ENCODE measurements at places on chromosomes 16 and 17.

DNA sequence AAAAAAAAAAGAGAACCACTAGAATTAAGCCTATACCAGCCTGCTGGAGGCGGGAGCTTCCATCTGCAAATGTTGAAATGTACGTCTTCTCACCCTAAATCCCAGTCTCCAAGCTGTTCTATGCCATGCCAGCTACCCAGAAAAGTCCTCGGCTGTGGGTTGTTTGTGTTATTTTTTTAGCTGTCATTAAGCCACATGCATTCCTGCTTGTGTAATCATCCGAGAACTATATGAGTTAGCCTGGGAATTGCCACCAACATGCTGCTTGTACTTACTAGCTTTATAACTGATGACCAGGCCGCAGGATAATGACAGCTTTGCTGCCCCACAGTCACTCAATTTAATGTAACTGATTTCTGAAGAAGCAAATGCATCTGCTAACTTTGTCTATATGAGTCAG is 313.9 kb upstream of the SALL1 start:
- DNase-seq, result no peak

DNA sequence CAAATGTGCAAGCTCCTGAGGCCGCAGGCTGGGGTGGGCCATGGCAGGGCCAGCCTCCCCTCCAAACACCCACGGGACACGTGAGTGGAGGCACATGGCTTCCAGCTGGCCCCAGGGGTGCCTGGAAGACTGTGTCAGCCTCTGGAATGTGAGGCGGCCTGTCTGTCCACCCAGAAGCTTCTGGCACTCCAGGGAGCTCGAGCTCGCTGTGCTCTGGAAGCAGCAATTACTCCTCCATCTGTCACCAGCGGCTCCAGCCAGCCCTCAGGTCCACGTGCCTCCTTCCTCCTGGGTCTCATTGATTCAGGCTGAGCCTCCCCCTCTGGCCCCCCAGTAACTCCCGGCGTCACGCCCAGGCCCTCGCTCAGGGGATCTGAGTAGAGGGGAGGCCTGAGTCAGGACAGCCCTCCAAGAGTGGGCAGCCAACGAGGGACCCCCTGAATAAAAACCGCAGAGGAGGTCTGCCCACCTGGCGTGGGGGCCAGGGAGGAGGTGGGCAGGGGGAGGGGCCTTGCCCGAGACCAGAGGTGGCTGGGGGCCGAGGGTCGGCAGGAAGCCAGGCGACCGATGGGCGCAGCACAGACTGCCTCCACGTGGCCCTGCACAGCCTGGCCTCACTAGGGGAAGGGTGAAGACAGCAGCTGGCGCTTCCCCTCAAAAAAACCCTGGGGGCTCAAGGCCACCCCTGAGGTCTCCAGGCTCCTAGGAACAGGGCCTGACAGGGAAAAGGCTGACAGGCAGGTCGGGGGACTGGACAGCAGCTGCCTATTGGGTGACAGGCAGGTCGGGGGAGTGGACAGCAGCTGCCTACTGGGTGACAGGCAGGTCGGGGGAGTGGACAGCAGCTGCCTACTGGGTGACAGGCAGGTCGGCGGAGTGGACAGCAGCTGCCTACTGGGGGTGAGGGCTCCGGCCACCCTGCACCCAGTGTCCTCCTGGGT is 11.9 kb downstream of the PIEZO1 start:
- no peak for DNase-seq

DNA sequence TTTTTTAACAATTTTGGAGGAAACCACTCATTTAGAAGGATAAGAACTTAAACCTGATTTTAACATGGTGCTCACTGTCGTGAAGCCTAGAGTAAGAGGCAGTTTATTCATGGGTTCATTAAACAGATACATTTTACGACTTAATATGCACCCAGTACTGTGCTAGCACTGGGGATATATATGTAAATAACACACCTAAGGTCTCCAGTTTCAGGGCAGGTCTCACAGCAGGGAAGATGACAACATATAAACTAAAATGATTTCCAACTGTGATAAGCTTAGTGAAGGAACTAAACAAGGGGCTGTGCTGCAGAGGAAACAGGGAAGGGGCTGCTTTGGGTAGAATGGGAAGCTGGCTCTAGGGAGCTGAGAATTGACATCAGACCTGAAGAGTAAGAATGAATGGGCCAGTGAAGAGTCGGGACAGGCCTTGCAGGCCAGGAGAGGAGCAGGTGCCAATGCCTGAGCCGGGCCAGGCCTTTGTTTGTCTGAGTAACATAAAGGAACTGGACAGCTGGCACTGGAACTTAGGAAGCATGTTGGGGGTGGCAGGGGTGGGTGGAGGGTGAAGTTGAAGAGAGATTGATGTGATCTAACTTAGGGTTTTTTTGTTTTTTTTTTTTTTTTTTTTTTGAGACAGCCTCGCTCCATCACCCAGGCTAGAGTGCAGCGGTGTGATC is 12.1 kb downstream of the NT5M start:
- DNase-seq, result no peak

DNA sequence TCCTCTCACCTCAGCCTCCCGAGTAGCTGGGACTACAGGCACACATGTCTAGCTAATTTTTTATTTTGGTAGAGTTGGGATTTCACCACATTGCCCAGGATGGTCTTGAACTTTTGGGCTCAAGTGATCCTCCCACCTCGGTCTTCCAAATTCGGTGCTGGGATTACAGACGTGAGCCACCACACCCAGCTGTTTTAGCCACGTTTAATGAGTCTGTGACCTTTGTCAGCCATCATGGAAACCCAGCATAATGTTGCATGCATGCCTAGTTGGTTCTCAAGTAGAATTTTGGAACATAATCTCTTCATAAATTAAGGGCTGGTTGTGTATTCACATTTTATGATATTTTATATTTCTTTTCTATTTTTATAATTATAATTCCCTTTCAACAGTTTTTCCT is 42.0 kb downstream of the GOSR1 start:
- DNase-seq, result no peak

GRCh38 chr17:8066841-8067775 is 20.4 kb downstream of the ALOX12B start:
- DNase-seq, result no peak

DNA sequence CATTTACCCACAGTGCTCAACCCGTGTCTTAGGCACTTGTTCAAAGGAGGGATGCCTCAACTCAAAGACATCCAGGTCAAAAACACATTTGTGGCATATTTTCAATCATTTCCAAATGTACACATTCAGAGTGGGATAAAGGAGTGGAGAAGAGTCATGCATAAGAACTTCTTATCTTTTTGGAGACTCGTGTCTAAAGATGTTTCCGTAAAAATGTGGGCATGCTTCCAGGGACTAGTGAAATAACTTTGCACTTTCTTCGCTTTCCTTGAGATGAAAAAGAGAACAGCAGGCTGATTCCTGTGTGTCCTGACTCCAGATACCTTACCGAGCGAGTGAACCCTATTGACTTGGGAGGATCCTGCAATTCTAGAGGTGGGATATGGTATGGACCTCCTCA is 256.6 kb upstream of the KCNJ16 start:
- no peak for DNase-seq

DNA sequence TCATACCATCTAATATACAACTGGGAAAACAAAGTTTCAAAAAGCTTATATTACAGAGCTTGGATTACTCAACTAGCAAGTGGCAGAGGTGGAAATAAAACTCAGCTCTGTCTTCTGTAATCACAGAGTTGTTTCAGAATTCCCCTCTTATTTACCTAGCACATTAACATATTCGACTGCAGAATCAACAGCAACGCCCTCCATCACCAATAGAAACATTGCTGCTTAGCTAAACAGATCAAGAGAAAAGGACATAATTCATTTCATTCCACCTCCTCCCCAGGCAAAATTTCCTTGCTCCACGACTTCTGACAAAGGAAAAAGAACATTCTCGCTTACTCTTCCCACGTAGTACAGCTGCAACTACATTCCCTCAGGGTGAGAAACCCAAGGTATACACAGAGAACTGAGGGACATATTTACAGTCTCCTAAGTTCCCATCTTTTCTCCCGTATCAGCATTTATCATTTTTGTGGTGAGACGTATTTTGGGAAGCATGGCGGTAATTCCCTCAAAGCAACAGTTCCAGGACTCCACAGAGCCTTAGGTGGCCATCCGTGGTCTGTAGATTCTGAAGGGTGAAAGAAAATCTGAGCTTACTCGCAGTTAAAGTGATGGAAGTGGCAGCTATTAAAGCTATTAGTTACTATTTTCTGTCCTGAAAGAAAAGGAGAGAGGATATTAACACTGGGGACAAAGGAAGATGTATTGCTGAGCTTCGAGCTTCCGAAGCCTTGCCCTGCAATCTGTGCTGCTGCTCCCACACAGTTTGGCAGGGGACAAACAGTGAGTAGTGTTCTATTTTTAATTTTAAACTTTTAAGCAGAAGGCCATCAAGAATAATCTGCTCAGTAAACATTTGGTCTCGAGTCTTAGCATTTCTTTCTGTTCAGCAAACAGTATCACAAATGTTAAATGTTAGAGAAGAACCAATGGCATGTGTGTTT is 1296.2 kb downstream of the CDH8 start:
- DNase-seq, result no peak

- DNase-seq, result no peak
These were observed 52.7 kb downstream of the MEAK7 start for GRCh38 chr16:84451781-84452180.

- DNase-seq, result no peak
These were observed 43.2 kb upstream of the MRPS23 start for GRCh38 chr17:57892820-57893595.

GRCh38 chr16:70576431-70577255 is 53.0 kb downstream of the SF3B3 start:
- DNase-seq, result no peak

GRCh38 chr16:55323637-55324271 is at the start of gene IRX6:
Gene IRX6 (plus strand): TSS chr16:55324203. CDS start chr16:55325092, 889 bp downstream.
- DNase-seq, result no peak

- no peak for DNase-seq
These were observed 130.5 kb downstream of the NPIPB5 start for GRCh38 chr16:22641131-22641628.

DNA sequence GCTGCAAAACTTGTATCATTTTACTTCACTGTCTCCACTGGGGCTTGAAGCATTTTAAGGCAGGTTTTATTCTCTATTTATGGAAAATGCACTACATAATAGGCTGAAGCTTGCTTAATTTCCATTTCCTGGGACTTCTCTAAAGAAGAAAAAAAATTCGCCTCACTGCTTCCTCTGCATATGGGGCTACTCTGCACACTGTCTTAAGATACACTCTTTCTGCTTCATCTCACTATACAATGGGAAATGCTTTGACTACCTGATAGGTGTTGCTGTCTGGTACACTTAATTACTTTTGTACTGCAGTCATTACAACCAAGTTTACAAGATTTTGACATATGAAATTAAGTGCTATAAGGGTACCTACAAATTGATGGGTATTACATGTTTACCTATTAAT is 466.0 kb downstream of the KCNJ18 start:
- no peak for DNase-seq

- no peak for DNase-seq
These were observed 34.5 kb upstream of the KDM8 start for GRCh38 chr16:27168790-27169189.

DNA sequence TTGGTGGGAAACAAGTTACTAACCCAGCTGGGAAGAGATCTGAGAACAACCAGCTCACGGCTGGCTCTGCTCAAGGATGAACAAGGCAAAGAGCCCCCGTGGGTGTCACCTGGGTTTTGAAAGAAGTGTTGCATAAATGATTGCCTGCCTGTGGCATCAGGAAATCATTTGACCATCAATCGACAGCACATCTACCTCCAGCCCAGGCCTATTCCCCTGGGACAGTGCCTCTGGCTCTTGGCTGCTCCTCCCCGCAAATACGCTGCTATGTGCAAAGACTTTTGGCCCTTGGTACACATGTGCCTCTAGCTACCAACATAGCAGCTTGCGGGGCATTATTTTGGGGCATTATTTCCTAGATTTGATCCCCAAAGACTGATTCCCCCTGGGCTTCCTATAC is 39.4 kb upstream of the SMPD3 start:
- DNase-seq, result no peak

DNA sequence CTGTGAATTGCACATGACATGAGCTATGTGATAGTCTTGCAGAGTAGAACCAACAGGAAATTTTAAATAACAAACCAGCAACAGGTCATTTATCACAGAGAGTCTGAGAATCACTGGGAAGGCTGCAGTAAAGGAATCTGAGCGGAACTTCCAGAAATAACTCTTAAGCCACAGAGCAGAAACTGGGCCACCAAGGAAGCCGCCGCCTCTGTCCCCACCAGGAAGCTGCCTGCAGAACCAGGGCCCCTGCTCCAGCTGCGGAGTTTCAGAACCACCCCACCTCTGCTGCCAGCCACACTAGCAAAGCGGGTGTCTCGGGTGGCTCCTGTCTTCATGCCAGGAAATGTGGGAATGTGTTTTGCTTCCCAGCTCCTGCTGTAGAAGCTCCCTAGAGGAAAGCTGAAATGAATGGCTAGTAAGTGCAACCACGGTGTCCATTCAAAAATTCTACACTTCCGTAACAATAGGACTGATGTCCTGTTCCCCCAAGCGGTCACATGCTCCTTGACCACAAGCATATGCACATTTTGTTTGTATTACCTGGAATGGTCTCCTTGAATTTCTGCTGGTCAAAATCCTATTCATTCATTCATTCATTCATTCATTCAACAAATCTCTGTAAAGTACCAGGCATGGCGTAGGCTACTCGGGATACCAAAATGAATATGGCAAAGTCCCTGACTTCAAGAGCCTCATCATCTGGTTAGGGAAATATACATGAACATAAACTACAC is 7.7 kb upstream of the ITPRIPL2 start:
- DNase-seq, result no peak

GRCh38 chr16:81224824-81225223 is 13.7 kb upstream of the BCO1 start:
- no peak for DNase-seq

DNA sequence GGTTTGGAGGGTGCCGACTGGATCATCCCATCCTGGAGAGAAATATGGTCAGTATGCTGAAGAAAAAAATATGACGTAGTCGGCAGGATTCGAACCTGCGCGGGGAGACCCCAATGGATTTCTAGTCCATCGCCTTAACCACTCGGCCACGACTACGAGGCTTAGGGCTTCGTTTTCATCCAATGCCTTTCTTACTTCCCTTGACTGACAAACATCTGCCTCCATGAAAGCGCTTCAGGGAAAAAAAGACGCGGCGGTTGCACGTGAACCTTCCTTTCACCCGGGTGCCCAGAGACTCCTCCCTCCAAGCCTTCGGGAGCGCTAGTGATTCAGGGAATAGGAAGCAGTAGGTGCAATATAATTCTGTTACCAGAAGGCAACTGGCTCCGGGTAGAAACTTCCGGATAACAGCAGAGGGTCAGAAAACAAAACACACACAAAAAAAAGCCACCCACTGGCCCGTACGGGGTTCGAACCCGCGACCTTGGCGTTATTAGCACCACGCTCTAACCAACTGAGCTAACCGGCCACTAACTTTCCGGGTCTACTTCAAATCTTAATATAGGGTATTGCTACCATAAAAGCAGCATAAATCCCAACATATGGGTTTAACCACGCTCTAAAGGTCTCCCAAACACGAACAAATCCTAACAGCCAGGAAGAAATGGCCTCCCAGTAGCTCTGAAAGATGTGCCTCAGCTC is 16.3 kb upstream of the AURKB start:
- no peak for DNase-seq

GRCh38 chr16:78249056-78249455 is 149.6 kb downstream of the WWOX start:
- no peak for DNase-seq

- no peak for DNase-seq
These were observed 31.0 kb upstream of the ARL4D start for GRCh38 chr17:43367737-43368242.

- no peak for DNase-seq
These were observed 47.0 kb upstream of the MAF start for GRCh38 chr16:79647586-79647985.

All from naive thymus-derived CD4-positive, alpha-beta T cell (primary cell).